ENCODE measurements at places on chromosomes 4 and X.

DNA sequence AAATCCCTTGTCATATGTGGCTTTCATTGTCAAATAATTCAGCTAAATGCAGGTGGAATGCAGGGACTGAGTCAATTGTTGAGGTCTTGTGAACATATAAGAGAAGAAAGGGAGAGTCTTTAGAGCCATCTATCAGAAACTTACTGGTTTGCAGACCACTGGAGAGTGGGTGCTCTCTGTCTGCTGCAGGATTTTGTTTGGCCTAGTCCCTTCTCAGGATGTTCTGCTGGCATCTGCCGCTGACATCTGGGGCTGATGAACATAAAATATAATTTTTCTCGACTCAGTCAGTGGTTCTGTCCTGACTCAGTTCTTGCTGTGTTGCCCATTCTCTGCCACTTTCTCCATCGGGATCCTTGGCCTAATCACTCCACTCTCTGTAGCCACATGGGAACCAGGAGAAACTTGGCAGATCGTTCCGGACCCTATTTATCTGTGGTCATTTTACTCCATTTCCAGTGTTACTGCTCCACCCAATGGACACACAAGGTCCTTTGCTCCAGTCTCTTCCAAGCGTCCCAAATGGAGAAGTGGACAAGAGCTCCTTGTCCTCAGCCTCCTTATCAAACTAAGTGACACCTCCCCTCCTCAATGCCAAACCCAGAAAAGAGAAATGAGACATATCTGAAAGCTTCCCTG lies 436.2 kb downstream of the FAT4 start:
- DNase-seq: no peak

DNA sequence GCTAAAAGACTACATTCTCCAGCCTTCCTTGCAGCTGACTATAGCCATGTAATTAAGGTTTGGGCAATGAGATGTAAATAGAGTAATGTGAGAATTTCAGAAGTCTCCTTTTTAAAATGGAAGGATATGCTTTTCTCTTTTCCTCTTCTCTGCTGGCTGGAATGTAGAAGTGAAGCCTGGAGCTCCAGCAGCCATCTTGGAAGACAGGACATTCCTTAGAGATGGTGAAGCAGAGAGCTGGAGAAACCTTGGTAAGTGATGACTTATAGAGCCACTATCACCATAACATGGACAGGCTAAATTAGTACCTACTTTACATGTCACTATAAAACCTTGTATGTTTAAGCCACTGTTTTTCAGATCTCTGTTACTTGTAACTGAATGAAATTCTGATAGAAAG lies 48.0 kb downstream of the RASL11B start:
- DNase-seq: no peak

DNA sequence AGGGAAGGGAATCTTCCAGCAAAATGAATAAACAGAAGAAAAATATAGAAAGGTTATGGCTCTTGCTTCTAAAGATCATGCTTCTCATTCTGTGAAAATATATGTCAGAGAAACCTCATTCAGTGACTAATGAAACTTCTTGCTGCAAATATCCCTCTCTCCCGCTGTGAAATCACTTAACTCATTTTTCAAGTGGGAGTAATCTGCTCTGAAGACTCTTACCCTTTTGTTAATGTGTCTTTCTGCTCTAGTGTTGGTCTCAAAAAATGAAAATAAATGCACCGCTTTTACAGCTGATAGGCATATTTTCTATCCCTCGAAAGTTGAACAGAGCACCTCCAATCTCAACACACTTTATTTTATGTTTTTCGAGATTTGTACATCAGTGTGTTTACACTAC lies 252.3 kb downstream of the NLGN4X start:
- DNase-seq: no peak

DNA sequence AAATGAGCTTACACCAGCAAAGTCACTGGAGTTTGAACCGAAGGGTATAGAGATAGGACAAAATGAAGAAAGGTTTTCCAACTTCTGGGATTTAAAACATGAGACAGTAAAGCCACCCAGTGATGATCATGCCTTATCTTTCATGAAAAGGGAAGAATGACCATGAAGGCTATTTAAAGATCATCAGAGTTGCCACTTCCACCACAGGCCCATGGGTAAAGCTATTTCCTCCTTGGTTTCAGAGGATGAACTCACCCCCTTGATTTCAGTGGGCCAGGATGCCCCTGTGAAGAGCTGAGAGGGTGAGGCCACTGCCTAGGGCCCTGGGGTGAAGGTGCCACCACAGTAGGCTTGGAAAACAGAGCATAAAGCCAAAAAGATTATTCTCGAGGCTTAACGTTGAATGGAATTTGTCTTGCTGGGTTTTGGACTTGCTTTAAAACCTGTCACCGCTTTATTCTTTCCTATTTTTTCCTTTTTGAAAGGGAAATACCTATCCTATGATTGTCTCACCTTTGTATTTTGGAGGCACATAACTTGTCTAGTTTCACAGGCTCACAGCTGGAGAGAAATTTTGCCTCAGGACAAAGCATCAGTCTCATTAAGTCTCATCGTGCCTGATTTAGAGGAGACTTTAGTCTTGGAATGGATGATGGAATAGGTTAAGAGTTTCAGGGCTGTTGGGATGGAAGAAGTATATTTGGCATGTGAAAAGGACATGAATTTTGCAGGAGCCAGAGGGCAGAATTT lies 254.0 kb downstream of the SNCA start:
- DNase-seq: no peak

GRCh38 chrX:136260776-136261175 lies 9.6 kb upstream of the MAP7D3 start:
- DNase-seq: no peak

- DNase-seq: no peak
Measured at GRCh38 chrX:36160081-36160480, 240.5 kb downstream of the CFAP47 start.

DNA sequence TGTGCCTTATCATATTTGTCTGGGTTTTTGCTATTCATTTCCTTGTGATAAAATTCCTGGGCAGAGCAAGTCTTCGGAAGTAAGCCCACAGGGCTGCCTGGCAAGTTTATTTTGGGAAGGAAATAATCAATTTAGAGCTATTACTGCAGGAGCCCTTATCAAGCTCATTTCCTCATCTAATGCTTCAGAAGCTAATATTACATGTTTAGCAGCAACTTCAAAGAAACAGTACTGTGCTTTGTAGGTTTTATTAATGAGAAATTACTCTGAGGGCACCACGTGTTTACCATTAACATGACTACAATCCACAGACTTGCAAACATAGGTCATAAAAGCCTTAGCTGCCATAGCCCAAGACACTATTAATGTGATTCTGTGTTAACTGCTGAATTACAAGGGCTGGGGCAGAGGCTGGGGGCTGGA lies 540.0 kb downstream of the SPRY1 start:
- no peak for DNase-seq

DNA sequence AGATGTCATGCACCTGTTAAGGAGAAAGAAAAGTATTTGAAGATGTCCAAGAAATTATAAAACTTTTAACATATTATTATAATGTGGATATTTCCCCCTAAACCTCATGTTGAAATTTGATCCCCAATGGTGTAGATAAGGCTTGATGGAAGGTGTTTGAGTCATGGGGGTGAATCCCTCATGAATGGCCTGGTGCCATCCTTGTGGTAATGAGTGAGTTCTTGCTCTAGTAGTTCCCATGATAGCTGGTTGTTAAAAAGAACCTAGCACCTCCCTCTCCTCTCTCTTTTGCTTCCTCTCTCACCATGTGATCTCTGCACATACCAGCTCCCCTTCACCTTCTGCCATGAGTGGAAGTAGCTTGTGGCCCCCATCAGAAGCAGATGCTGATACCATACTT lies 176.6 kb upstream of the NR3C2 start:
- DNase-seq: no peak

DNA sequence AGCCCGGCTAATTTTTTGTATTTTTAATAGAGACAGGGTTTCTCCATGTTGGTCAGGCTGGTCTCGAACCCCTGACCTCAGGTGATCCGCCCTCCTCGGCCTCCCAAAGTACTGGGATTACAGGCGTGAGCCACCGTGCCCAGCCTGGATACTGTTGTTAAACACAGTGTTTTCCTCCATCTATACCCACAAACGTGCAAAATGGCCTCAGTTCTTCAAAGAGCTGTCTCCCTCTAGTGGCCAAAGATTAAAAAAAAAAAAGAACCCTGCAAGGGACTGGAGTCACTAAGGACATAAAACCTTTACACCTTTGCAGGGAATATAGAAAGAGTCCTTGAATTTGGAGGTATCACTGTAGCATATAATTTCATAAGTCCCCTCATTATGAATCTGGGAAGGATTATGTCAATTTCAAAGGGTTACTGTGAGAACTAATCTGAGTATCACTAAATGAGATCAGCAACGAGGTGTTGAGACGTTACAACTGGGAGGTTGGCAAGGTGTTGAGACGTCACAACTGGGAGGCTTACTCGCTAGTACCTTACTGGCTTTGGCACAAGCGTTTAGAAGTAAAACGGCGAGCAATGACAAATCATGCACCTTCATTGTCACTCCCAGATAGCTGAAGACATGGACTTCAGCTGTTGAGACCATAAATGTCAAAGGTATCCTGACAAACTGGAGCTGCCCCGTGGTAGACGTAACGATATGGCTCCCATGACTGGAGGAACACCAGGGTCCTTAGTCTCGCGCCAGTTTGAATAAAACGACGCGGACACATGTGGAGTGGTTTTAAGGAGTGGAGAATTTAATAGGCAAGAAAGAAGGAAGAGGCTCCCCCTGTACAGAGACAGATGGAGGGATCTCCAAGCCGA lies 33.4 kb upstream of the ENPP6 start:
- DNase-seq: no peak

- no peak for DNase-seq
Measured at GRCh38 chr4:80646061-80646460, 310.5 kb downstream of the CFAP299 start.
